ENCODE measurements at places on chromosomes 12 and 14.

- DNase-seq, result no peak
Observed at GRCh38 chr14:92937051-92937937, 14.3 kb downstream of the CHGA start.

DNA sequence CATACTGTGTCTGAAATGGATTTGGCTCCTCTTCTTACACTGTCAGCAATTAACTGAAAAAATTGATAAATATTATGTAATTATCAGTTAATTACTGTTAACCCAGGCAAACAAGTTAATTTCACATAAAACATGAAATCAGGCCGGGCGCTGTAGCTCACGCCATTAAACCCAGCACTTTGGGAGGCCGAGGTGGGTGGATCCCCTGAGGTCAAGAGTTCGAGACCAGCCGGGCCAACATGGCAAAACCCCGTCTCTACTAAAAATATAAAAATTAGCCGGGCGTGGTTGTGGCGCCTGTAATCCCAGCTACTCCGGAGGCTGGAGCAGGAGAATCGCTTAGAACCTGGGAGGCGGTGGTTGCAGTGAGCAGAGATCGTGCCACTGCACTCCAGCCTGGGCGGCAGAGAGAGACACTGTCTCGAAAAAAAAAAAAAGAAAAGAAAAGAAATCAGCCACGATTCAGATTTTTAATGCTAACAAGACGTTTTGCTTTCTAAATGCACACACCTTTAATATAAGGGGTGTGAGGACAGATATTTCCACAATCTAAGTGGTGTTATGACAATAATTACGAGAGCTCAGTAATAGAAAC lies 473 bp upstream of the TMEM19 start:
- no peak for DNase-seq

DNA sequence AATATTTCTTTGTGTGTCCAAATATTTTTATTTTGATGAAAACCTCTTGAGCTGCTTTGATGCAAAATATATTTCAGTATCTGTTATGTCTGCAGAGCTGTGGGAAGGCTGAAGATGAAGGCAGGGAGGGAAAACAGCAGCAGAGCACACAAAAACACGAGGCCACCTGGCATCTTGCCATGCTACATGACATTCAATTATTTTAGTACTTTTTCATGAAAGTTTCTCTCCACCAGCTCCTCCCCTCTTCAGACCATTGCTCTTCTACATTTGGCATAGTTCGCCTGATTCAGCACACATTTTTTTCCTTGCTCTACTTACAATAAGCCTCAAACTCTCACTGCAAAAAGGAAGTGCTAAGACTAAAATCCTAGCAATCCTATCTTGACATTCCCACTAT lies 4.6 kb upstream of the ALX1 start:
- no peak for DNase-seq

DNA sequence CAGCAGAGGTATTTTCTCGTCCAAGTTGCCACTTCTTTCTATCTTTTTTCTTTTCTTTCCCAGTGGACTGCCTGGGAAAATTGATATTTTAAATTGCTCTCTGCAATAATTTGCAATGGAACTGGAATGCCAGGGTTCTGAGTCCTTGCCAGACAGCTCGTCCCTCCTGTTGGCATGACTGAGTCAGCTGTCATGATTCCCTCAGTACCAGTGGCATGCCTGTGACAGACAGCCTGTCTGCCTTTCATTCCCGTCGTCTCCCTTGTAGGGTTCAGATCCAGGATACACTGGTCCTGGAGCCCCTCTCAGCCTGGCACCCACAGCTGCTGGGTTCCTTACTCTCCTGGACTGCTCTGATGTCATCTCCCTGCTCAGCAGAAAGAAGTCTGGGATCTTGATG lies 84.8 kb downstream of the PTPN11 start:
- DNase-seq, result no peak

GRCh38 chr12:120936197-120936596 lies 32.0 kb upstream of the SPPL3 start:
- no peak for DNase-seq

- no peak for DNase-seq
Observed at GRCh38 chr12:42790761-42791151, 201.2 kb upstream of the PRICKLE1 start.

GRCh38 chr12:50317203-50317602 lies 33.9 kb upstream of the LIMA1 start:
- no peak for DNase-seq

DNA sequence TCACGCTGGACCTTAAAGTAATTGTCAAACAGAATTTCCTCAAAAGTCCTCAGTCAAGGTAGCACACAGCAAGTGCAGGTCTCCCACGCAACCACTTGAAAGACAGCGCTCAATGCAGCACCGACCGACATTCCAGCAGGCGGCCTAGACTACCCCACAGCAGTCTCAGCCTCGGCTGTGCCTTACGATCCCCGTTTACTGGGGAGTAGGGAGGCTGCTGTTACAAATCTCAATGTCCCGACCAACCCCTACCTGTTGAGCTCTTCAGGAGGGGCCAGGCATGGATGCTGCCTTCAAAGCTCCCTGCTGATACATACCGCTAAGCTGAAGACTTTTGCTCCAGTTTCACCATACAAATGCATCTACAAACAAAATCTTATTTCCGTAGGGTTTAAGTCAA lies 21.8 kb downstream of the VPS37B start:
- DNase-seq, result no peak

DNA sequence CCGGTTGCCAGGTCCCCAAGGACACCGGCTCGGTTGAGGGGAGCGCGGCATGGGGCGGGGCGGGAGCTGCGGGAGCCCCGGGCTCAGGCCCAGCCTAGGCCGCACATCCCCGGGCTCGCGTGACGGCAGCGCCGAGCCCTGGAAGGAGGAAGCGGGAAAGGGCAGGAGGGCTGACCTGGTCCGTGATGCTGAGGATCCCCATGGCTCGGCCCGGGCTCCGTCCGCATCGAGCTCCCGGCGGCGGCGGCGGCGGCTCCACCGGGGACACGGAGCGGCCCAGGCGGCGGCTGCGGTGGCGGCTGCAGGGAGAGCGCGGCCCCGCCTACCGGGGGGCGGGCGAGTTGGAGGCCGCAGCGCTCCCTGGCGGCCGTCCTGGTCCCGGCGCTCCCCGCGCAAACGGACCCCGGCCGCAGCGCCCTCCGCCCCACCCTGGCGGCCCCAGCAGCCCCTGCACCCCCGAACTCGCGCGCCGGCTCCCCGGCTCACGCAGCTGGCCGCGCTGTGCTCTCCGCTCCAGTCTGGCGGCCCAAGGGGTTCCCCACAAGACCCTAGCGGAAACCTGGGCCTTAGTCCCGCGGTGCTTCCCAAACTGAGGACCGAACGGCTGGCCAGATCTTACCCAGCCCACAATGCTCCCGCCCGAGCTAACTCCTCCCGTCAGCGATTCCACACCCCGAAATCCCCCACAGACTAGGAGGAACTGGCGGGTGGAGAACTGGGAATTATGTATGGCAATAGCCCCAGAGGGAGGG lies at the start of gene ANKRD52:
ANKRD52 (minus strand) TSS at position 317 of the 752 bp plus-strand sequence; CDS start at position 202, 115 bp downstream.
- DNase-seq, result peak; percentile 73

- DNase-seq, result peak; percentile 44
Observed at GRCh38 chr14:22002860-22003284, 329.3 kb upstream of the OR4E1 start.

GRCh38 chr12:673849-674248 lies 10.6 kb upstream of the NINJ2 start:
- no peak for DNase-seq

GRCh38 chr14:23060536-23061260 lies 3.4 kb upstream of the CDH24 start:
- no peak for DNase-seq

DNA sequence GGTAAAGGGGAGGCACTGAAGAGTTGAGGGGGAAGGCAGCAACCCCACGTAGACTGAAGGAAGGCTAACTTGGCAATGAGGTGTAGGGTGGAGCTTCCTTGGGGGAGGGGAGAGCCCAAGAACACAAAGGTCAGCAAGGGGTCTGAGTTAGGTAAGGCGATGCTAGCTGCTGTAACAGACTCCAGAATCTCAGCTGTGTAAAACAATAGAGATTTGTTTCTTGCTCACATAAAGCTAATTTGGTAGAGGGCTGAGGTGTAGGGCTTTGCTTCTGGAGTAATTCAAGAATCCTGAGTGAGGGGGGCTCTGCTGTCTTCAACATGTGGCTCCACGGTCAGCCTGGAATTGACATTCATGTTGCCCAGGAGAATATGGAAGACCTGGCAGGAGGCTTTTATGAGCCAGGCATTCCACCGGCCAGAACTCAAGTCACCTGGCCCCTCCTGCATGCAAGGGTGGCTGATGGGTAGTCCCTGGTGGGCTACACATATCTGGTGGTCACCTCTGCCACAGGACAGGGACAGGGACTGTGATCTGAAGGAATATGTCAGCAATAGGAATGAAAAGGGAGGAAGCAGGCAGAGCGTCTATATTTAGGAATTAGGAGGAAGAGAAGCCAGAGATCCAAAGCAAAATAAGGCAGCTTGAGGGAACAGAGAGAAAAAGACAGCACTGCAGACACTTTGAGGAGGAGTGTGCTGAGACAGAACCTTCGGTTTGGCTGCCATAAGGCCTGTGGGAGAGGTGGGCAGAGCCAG lies 153.7 kb downstream of the ZFP36L1 start:
- DNase-seq, result no peak

- no peak for DNase-seq
Observed at GRCh38 chr14:93824518-93825234, 36.4 kb upstream of the PRIMA1 start.

DNA sequence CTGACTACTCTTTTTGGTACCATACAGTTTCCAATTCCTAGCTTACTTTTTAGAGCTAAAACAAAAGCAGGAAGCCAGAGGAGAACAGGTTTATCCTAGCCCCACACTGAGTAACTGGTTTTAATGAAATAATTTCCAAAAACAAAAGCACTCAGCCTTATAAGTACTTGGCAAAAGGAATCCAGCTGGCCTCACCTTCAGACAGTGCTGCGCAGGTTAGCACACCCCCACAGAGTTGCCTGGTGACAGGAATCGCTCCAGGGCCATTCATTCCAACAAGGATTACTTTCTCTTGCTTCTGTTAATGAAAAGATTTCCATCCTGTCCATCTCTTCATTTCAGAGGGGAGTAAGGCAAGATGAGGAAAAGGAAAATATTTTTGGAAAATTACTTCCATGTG lies 84.6 kb downstream of the SCFD1 start:
- DNase-seq, result no peak

GRCh38 chr12:81541121-81541520 lies 218.0 kb downstream of the PPFIA2 start:
- no peak for DNase-seq

GRCh38 chr12:48311313-48311712 lies 39.4 kb downstream of the ZNF641 start:
- DNase-seq, result no peak

GRCh38 chr12:104371043-104371870 lies 67.7 kb downstream of the EID3 start:
- no peak for DNase-seq

- DNase-seq, result no peak
Observed at GRCh38 chr14:87990682-87991081, 2.3 kb downstream of the GALC start.

DNA sequence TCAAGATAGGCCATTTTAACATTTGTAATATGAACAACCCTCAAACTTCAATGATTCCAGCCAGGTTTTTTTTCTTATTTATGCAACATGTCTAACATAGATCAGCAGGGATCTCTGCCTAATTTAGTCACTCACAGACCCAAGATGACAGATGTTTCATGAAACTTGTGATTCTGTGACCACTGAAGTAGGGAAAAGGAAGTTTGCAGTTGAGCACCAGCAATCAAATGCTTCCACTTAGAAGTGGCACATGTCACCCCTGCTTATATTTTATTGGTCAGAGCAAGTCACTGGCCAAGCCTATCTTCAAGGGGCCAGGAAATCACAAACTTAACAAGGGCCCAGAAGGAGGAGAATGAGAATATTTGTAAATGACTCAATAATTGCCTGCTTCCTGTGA lies 150.6 kb downstream of the BCAT1 start:
- DNase-seq, result no peak

GRCh38 chr14:22588526-22589095 lies 413 bp downstream of the DAD1 start:
- no peak for DNase-seq

- DNase-seq, result no peak
Observed at GRCh38 chr14:66974397-66975025, 214.7 kb upstream of the GARIN2 start.

All from activated T-helper 1 cell treated with anti-CD3 and anti-CD28 coated beads, Interleukin-2, amount 50 U/mL, for 16 hours (primary cell).